ENCODE measurements at places on chromosomes 7 and 10. TPM values are rescaled to one million over a fixed set of nuclear protein-coding genes. Genes with fewer than 3 reads are reported as not detected.

Gene SCART1
- total RNA-seq, result 0.50 TPM

Gene NKX1-2
- 15.3 TPM for total RNA-seq

Gene RNF32
- total RNA-seq, result 0.83 TPM

- no peaks in the 10 kb centered on the region for H3K27me3 ChIP-seq
- no peak overlapping the region for H3K27ac ChIP-seq
- H3K36me3 ChIP-seq, result no peaks in the 10 kb centered on the region
- no peaks in the 10 kb centered on the region for H3K4me1 ChIP-seq
Observed at GRCh38 chr10:110629680-110630191, 14.4 kb upstream of the RBM20 start.

Measured in H9 (cell line).